IPS-NIHi11 (cell line): ENCODE measurements at places on chromosomes 2 and 18.

DNA sequence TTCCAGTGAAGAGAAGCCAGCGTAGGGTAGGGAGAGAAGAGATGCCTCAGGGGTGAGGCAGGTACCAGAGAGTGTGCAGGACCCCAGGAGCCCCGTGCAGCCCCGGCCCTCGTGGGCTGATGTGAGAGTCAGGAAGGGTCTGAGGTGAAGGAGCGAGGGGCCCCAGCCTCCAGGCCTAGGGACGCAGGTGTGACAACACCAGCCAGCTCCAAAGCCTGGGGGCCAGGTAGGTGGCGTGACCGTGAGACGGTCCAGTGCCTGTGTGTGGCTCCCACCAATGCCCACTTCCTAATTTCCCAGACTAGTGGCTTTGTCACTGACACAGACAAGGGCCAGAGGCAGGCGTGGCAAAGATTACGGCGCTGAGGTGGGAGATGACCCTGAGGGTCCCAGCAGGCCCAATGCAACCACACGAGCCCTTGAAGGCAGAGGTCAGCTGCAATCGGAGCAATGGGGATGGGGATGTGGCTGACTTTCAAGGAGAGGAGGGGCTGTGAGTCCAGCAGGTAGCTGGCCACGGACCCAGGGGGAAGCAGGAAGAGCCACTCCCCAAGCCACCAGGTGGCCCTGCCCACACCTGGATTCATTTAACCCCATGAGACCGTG is 86.0 kb upstream of the SNTG2 start:
- no peak for DNase-seq

DNA sequence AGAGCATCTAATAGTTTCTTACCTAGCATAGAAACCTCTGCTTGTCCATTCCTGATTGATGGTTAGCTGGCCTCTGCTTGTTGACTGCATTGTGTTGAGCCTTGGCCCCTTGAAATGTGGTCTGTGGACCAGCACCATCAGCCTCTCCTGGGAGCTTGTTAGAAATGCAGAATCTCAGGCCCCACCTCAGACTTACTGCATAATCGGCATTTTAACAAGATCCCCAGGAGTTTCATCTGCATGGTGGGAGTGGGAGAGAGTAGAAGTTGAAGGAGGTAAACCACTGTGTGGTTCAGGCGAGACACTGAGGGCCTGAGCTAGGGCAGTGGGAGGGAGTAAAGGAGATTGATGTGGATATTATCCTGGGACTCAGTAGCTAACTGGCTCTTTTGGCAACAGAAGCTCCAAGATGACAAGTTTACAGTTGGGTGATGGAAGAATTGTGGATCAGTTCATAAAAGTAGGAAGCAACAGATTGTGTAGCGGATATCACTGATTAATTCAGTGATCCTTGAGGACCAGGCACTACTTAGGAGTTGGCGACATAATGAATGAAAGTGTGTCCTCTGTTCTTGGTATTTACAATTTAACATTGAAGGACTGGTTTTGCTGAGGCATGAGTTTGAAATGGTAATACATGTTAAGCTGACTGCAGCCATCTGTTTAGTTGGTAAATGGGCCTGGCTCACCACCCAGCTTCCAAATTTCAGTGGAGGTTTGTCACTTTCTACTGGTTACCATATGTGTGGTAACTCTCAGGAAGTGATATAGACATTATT is 20.9 kb downstream of the PHLPP1 start:
- no peak for DNase-seq

- no peak for DNase-seq
These were observed 3.5 kb downstream of the SNTG2 start for GRCh38 chr2:953975-954686.

DNA sequence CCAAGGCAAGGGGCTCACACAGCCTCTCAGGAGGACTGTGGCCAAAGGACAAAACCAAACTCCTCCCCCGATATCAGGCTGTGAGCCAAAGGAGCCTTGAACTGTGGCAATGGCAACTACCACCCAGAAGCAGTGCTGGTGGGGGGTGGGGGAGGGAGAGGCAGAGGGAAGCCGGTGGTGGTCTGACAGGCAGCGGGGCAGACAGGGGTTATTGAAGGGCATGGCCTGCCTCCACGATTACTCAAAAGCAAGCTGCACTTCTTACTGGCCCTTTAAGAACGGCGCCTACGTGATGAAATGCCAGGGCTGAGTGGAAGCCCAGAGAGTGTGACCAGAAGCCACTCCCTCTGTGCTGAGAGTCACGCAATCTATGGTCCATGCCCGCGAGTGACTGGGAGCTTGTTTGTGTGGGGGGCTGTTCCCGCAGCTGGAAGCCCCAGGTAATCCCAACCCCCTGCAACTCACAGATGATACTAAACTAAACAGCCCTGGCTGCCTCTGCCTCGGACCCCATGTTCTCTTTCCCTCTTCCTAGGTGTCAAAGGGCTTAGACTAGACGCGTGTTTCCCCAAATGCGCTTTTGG is 128.2 kb upstream of the CXCR4 start:
- peak; percentile 60 for DNase-seq

- no peak for DNase-seq
These were observed 435.0 kb downstream of the RND3 start for GRCh38 chr2:150052457-150052856.

DNA sequence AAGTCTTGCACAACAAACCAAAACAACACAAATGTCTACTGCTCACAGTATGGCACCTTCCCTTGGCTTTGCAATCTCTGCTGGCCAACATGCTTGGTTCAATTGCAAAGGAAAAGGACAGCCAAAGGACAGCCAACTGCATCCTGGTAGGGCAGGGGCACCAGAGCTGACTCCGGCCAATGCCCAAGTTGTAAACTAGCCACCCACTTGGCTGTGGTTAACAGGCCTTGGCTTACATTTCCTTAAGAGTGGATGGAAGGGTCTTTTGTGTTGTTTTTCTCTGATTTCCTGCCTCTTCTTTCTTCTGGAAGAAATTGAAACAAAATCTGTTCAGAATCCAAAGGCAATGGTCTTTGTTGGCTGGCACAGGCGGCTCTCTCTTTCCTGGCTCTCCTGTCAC is 119.1 kb upstream of the TRIB2 start:
- no peak for DNase-seq

- no peak for DNase-seq
These were observed 104.9 kb upstream of the CAVIN2 start for GRCh38 chr2:191951832-191952231.

DNA sequence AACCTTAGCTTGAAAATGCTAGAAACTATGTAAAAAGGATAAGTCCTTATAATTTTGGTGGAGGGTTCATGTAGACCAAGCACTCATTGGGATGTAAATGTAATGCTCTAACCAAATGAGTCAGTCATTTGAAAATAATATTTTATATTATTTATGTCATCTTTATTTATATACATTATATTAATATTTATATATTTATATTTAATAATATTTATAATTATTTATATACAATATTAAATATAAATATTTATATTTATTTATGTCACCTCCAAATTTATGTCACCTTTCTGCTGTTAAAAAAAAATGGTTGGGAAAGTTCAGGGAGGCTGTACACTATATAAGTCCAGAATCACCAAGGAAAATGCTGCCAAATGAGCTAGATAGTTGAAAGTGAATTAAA is 254.3 kb downstream of the FIGN start:
- no peak for DNase-seq
